ENCODE measurements at places on chromosomes 16 and 17.
A peak's percentile ranks its signal among the peaks of the same experiment; 100 is the strongest.

GRCh38 chr17:43550754-43551153 lies 4.6 kb upstream of the ETV4 start:
- no peak for DNase-seq

- peak; percentile 90 for DNase-seq
Observed at GRCh38 chr17:68435876-68436842, 21.1 kb downstream of the WIPI1 start.

DNA sequence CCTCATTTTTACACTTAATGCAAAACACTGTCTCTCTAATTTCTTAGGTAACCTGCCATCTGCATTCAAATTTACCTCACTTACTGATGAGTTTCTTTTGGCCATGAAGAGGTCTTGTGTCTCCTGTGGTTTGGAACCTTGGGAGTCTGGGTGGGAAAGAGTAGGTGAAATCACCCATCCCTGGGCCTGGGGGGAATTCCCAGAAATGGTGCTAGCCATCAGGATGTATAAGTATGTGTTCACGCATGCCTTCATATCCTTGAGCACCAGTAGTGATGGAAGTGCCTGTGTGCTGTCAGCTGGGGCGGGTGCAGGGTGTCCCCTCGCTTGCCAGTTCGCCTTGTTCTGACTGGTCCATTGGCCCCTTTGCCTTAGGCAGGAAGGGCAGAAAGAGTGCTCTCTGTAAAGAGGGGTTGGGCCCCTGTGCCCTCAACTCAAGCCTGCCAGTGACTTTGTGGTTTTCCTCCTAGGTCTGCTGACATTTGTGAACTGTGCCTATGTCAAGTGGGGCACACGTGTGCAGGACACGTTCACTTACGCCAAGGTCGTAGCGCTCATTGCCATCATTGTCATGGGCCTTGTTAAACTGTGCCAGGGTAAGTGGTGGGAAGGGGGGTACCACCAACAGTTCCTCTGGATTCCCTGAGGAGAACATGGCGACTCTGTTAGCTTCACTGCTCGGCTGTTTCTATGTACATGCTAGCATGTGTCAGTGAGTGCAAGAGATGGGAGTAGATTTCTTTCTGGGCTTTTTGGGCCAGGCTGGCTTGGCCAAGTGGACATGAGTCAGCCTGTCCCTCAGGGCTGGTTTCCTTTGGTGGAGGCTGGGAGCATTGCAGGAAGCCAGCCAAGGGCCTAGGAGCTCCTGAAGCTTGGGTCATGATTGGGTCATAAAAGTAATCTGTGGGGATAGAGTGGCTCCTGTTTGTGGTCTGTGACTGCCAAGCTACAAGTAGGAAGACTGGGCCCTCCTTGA lies 23.2 kb downstream of the SLC7A6OS start:
- peak; percentile 77 for DNase-seq

GRCh38 chr17:74499992-74500391 lies 31.3 kb downstream of the CD300LB start:
- DNase-seq = no peak

DNA sequence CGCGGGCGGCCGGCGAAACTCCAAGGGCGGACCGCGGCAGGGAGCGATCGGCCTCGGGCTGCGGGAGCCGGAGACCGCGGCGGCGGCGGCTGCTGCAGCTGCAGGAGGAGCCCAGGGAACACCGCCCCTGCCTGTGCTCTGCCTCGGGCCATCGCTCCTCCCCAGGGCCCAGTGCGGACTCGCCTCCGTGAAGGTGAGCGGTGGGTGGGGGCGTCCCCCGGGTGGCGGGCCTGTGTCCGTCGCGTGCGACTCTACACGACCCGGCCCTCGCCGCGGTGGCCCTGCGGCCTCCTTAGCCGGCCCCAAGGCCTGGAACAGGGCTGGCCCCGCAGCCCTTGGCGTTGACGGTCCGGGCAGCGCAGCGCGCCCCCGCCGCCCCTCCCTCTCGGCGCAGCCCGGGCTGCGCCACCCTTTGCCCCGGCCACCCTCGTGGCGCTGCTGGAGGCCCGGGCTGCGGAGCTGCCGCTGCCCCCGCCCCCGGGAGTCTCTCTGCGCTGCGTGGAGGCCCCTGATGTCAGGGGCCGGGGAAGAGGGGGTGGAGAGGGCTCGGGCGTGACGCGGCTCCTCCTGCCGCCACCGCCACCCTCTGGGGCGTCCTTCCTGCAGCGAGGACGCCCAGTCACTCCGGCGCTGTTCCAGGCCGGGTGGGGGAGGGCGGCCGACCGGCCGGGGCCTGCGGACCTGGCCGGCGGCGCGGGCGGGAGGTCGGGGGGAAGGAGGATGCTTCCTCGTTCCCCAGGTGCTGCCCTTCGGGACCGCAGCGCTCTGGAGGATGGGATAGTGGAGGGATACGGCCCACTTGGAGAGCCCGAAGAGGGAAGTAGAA lies 485 bp downstream of the DYNLL2 start:
- DNase-seq = peak; percentile 35

- peak; percentile 94 for DNase-seq
Observed at GRCh38 chr16:15427648-15428239, 6.6 kb upstream of the BMERB1 start.

DNA sequence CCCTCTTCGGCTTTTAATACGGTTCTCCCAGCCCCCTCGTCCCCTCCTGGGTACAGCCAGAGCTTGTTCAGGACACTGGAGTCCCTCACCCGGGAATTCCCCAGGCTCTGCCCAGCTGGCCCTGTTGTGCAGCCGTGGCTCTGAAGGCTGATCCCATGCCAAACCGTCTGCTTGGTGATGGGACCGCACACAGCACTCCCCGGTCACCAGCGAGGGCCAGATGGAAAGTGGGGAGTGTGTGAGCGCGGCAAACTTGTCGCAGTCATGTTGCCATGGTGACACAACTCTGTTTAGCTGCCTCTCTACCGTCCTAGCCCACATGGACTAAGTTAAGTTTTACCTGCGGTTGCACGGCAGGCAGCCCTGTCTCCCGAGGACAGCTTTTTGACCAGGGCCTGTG lies 107.9 kb downstream of the RAP1GAP2 start:
- no peak for DNase-seq

- no peak for DNase-seq
Observed at GRCh38 chr17:44966348-44967025, 1.6 kb downstream of the C1QL1 start.

GRCh38 chr16:84754956-84755672 lies 55.3 kb downstream of the USP10 start:
- DNase-seq = no peak

DNA sequence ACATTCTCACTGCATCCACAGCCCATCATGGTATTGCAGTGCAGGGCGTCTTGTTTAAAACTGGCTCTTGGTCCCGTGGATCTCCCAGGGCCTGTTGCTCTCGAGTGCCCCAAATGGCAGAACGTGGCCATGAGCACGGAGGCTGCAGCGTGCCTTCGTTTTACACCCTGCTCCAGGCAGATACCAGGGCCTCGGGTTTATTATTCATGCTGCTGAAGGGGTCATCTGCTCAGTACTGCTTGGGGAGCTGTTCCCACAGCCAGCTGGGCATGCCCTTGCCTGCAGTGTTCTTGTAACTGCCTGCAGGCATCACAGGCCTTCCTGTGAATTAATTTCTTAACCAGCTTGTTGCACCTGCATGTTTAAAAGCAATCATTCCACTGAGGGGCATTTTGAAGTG lies 129.7 kb upstream of the CHMP6 start:
- DNase-seq = peak; percentile 69

DNA sequence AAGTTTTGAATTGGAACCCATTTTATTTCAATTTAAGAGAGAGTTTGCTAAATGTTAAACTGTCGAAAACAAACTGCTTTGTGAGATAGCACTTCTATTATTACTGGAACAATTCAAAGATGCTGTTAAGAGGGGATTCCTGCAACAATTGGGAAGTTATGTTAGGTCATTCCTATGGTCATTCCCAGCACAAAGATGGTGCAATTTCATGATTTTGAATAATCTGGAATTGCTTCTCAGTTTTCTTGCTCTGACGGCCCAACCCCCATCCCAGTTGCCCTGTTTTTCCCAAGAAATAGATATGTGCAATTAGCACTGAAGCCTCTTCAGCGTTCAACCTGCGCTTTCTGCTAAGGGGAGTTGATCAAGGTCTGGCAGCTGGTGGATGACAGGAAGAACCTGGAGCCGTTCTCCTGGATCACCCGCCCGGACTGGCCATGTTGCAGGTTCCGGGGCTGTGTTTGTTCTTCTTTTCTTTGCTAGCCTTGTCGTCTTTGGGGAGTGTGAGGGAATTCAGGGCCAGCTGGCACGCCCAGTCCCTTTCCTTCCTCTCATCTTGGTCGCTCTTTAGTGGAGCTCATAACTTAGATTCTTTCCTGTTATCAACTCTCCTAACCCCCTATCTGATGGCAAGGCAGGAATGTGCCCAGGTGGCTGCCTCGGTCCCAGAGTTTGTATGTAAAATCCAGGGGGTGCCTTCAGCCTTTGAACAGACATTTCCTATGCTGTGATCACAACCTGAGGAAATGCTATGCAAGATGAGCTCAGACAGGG lies 29.0 kb upstream of the IRF8 start:
- DNase-seq = no peak

GRCh38 chr17:4788807-4789700 lies at the start of gene GLTPD2:
TSS of gene GLTPD2 (plus strand) at chr17:4788964. CDS start at chr17:4789012, 48 bp downstream.
- no peak for DNase-seq

DNA sequence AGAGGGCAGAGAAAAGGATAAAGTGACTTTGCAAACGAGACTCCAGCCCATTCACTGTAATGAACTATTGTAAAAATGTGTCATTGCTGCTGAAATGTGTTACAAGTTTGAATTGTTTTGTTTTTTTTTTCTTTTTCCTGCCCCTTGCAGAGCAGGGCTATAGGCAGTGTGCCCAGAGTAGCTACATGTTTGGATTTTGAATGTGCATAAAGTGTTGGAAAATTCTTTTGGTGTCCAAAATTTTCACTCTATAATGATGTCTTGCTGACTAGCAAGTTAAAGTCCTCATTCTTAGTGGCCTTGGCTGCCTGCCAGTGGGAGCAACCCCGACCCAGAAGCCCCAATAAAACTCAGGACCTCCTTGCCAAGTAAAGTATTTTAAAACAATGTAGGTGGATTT lies 66.5 kb downstream of the IGF2BP1 start:
- peak; percentile 38 for DNase-seq

DNA sequence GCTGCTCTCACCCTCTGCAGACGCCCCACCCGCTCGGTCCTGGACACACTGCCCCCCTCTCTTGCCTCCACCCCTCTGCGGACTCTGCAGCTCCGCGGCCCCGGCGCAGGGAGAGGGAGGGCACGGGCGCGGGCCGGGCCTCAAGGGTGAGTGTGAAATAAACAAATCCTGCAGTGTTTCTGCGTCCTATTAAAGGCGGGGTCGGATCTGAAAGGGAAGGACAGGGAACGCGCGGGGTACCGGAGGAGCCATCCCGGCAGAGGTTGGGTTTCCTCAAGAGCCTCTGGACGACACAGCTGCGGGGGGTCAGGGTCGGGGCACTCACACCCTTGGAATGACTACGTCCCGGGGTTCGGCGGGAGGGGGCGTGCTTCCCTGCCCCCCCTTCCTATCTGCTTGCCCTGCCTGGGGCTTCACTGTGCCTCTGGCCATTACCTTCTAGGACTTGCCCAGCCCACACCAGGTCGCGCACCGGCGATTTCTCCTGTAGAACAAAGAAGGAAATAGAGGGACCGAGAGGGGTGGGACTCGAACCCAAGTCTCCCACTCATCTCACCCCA lies 466 bp upstream of the HSF4 start:
- no peak for DNase-seq

- DNase-seq = no peak
Observed at GRCh38 chr17:15290605-15291004, 25.5 kb upstream of the PMP22 start.

DNA sequence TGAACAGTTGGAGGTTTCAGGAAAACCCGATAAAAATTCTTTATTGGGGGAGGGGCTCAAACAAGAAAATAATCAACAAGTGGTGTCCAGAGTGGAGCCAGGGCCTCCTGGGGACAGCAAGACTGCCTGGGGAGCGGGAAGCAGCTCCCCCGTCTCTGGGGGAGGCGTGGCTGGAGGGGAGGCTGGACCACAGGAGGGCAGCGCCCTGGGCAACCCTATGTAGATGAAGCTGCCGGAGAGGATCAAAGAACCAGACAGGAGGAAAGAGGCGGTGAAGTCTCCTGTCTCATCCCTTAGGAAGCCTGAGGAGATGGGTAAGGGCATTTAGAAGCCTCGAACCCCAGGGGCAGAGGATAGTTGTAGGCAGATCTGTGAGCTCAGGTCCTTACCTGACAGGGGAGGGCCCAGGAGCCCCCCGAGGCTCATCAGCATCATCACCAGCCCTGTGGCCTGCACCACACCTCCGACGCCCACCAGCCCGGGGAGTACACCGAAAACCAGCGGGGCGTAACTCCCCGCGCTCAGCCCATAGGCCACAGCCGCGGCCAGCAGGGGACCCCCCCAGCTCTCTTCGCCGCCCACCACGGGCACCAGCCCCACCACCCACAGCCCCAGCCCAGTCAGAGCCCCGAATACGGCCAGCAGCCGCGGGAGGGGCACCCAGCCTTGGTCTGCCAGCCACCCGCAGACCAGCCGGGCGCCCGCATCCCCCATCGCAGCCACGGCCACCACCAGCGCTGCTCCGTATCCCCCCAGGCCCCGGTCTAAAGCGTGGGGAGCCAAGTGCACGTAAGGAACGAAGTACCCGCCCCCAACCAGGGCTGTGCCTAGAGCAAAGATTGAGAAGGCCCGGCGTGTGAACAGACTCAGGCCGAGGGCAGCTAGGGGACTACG lies 2.0 kb downstream of the SLC16A11 start:
- no peak for DNase-seq

- peak; percentile 87 for DNase-seq
Observed at GRCh38 chr17:1487939-1488825, 4.3 kb downstream of the MYO1C start.

GRCh38 chr17:29575511-29576213 lies 7.2 kb downstream of the TP53I13 start:
- DNase-seq = no peak

- DNase-seq = no peak
Observed at GRCh38 chr17:27320222-27320560, 26.3 kb downstream of the WSB1 start.

DNA sequence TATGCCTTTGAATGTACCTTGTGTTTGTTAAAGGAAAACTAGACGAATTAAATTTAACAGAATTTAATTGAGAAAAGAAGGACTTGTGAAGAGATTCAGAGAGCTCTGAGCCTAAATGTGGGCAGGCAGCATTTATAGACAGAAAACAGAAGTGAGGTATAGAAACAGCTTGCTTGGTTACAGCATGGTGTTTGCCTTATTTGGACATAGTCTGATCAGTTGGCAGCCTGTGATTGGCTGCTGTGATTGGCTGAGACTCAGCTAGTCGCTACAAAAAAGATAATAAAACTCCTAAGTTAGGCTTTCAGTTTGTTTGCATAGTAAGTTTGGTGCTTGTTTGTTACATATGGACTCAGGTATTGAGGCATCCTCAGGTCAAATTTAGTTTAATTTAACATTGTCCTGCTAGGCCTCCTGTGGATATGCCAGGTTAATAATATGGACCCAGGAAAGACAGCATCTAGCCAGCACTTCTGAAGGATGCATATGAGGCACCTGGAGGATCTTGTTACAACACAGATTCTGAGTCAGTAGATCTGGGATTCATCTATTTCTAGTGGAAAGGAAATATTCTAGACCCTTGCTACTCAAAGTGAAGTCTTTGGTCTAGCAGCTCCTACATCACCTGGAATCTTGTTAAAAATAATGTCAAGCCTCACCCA lies 43.4 kb downstream of the SLFN5 start:
- peak; percentile 24 for DNase-seq

Data from choroid plexus epithelial cell (primary cell).